ENCODE measurements at places on chromosomes 11 and 22.

DNA sequence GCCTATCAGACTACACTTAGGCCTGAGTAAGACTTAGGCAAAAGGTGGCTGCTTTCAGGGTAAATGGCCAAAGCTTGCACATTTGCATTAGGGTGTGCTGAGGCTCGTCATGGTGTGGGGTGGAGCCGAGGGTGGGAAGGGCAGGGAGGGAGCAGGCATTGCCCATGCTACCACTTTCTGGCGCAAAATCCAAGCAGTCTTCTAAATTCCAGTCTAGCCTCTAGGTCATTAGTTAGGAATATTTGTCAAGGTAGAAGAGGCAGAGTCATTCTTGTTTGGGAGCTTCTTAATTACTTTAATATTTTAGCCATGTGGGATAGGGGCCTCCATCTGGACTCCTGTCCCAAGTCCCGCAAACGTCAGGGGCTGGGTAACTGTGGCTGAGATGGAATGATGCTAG, 28.6 kb downstream of the SCUBE1 start:
- DNase-seq = no peak

- no peak for DNase-seq
Measured at GRCh38 chr11:102599642-102600261, 25.4 kb downstream of the MMP20 start.

DNA sequence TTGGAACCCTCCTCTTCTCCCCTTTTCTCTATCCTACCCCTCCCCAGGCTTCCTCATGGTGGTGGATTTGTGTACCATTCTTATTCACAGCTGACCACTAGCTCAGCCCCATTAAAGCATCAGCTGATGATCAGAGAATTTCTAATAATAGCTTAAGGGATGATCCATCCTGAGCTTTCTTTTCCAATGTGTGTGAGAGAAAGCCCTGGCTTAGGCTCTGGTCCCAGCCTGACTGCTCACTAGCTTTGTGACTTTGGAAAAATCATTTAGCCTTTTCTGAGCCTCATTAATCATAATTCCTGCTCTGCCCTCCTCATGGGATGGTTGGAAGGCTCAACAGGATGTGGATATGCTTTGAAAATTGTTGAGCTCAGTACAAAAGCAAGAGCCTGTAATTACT, 26.3 kb upstream of the CCDC90B start:
- no peak for DNase-seq

GRCh38 chr22:48951836-48952235, 875.8 kb downstream of the BRD1 start:
- DNase-seq = no peak

DNA sequence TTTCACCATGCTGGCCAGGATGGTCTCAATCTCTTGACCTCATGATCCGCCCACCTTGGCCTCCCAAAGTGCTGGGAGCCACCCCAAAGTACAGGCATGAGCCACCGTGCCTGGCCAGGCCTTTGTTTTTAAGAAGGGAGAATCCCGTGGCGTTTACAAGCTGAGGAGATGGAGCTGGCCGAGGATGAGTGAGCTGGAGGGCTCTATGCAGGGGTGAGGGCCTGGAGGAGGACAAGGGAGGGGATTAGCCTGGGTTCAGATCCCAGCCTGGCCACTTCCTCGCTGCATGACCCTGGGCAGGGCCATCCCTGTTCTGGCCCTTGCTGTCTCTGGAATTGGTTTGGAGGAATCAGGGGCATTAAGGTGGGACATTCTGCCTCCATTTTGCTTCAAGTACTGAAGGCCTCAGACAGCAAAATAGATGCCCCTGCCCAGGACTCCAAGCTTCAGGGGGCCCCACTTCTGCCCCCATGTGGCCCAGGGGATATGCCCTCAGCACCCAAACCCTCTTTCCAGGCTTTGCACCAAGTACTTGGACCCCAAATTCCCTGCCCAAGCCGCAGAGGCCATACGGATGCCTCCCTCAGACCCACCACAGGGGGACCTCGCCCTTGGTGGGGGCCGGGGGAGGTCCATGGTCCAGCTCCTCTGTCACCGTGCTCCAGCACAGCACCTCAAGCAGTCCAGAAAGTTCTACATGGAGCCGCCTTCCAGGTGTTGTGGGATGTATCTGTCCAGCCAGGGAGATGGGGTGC, 12.1 kb upstream of the LRP5 start:
- no peak for DNase-seq

GRCh38 chr11:69449320-69450063, 32.0 kb upstream of the LINC01488 start:
- DNase-seq = no peak

GRCh38 chr22:16915701-16916100, 90.5 kb upstream of the XKR3 start:
- DNase-seq = no peak
